ENCODE measurements at places on chromosomes 6 and 20. TPM values are rescaled to one million over a fixed set of nuclear protein-coding genes. Genes with fewer than 3 reads are reported as not detected.

- H3K4me3 ChIP-seq, result no peak overlapping the region
- no peak for DNase-seq
- H3K27ac ChIP-seq, result no peak overlapping the region
- H3K36me3 ChIP-seq, result no peaks in the 10 kb centered on the region
Observed at GRCh38 chr6:154002894-154003293, 36.1 kb upstream of the OPRM1 start.

DNA sequence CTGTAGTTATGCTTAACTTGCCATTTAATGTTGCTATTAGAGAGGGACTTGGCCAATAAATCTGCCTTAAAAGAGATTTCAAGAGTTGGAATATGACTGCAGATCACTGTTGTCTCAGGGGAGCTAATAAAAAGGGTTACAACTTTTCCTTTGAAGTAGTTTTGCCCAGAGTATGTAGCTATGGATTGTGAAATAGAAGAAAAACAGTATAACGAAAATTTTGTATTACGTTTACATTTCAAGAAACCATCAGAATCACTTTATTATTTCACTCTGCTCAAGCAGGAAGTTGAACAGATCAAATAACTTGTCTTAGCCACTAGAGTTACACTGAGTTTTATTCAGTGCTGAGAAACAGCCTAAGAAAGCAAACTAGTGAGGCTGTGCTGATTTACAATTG, 3.0 kb upstream of the ZSCAN26 start:
- no peaks in the 10 kb centered on the region for H3K27me3 ChIP-seq
- no peak for DNase-seq
- peaks cover 40% of the 10 kb centered on the region for H3K4me1 ChIP-seq
- no peaks in the 10 kb centered on the region for H3K36me3 ChIP-seq

Gene DAAM2
- 19.1 TPM for total RNA-seq

DNA sequence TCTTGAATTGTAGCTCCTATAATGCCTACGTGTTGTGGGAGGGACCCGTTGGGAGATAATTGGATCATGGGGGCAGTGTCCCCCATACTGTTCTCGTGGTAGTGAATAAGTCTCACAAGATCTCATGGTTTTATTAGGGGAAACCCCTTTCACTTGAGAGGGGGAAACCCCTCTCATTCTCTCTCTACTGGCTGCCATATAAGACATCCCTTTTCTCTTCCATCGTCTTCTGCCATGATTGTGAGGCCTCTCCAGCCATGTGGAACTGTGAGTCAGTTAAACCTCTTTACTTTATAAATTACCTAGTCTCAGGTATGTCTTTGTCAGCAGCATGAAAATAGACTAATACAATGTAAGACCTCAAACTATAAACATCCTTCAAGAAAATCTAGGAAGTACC, 23.1 kb downstream of the PAQR8 start:
- H3K27me3 ChIP-seq, result no peaks in the 10 kb centered on the region
- no peak overlapping the region for H3K4me3 ChIP-seq
- peaks cover 16% of the 10 kb centered on the region for H3K4me1 ChIP-seq
- no peaks in the 10 kb centered on the region for H3K36me3 ChIP-seq
- no peak for DNase-seq

Gene SOD2
- 1,000 TPM for total RNA-seq

Gene PDYN
- not detected for total RNA-seq
